ENCODE measurements at places on chromosomes 6 and 20.

GRCh38 chr20:56360133-56360907, 1.5 kb downstream of the FAM210B start:
- DNase-seq, result no peak

DNA sequence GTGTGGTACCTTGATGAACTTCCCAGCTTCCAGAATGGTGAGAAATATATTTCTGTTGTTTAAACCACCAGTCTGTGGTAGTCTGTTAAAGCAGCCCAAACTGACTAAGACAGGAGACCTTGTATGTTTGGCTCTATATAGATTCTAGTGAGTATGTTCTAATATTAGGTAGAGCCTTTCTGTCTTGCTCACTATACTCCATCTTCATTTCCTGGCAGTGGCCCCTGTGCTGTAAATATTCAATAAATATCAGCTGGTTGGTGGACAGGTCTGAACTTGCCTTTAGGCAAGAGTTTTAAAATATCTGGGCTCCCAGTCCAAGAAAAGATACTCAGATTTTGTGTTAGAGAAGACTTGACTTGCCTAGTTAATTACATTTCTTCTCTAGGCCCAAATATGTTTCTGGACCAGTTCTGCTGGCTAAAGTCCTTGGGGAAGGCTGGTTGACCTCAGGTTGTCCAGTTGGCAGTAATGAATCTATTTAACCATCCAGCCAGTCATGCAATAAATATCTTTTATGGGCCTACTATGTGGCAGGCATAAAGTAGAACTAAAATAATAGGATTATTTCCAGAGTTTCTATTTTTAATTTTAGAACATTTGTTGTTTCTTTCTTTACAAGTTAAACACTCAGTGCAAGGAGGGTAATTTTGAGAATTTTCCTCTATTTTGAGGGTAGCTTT, 22.3 kb downstream of the PPP1R14C start:
- DNase-seq, result no peak

DNA sequence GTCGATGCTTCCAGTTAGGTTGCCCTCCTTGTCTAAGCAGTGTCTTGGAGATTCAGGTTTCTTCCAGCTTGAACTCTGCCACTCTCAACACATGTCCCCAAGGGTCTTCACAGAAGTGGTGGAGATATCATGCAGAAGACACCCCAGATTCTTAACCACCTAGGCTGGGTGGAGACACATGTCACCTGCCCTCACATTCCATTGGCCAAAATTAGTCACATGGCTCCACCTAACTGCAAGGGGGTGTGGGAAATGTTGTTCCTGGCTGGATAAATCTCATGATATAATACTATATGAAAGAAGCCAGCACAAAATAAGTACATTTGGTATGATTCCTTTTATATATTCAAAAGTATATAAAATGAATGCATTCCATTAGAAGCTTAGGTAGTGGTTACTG, 52.9 kb upstream of the SNRPB2 start:
- DNase-seq, result no peak

GRCh38 chr6:11096109-11096508, 2.5 kb downstream of the SMIM13 start:
- peak; percentile 80 for DNase-seq

Measured in IMR-90 (cell line).